ENCODE measurements at places on chromosomes 11 and 22.
A peak's percentile ranks its signal among the peaks of the same experiment; 100 is the strongest.

- DNase-seq = no peak
Observed at GRCh38 chr11:106281455-106282173, 204.2 kb downstream of the AASDHPPT start.

DNA sequence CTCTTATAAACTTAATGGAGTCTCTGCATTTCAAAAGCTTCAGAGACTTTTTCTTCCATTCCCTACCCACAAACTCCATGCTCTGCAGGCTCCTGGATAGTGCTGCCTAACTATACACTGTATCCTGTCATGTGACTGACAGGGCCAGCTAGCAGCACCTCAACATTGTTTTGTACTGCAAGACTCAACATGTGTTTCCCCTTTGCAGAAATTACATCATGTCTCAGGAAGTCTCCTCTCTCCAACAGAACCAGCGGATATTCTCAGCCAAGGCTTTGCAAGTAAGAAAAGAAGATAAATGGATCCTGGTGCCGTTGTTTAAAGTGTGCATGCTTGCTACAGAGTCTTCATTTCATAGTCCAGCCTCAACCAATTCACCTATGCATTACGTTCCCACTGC is 164.0 kb upstream of the UBASH3B start:
- no peak for DNase-seq

- no peak for DNase-seq
Observed at GRCh38 chr11:30406978-30407762, 84.3 kb downstream of the ARL14EP start.

GRCh38 chr11:61129639-61130523 is 27.6 kb downstream of the CD5 start:
- DNase-seq = peak; percentile 83

- DNase-seq = no peak
Observed at GRCh38 chr22:29213493-29213892, 7.8 kb downstream of the EMID1 start.

GRCh38 chr22:45731798-45732495 is 60.3 kb downstream of the ATXN10 start:
- no peak for DNase-seq

Data from stimulated activated CD8-positive, alpha-beta memory T cell treated with anti-CD3 and anti-CD28 coated beads, Interleukin-2, amount 100 ng/mL, for 48 hours (primary cell).